ENCODE measurements at places on chromosomes 4 and X. TPM values are rescaled to one million over a fixed set of nuclear protein-coding genes. Genes with fewer than 3 reads are reported as not detected.

- DNase-seq: no peak
Measured at GRCh38 chr4:164846566-164846965, 30.4 kb upstream of the APELA start.

GRCh38 chrX:148337873-148338272 is 162.5 kb upstream of the AFF2 start:
- no peak for DNase-seq

- no peak for DNase-seq
Measured at GRCh38 chrX:39582976-39583375, 514.8 kb downstream of the BCOR start.

GRCh38 chr4:14143892-14144291 is 516.4 kb upstream of the BOD1L1 start:
- no peak for DNase-seq

- DNase-seq: no peak
Measured at GRCh38 chrX:51420610-51421009, 75.8 kb downstream of the NUDT11 start.

DNA sequence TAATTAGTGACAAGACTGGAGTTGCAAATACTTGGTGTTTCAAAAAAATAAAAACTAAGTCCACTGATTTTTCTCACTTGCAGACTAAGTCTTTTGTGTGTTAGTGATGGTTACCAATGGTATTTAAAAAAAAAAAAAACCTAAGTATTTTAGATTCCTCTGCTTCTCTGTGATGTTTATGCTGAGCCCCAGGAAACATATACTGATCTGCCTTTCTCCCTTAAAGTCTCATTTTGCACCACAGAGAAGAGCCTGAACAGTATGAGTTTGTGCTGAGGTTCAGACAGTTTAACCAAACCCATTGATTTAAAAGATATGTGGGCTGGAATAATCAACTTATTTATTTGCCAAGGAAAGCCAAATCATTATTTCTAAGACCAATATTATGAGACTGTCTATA is 1305.0 kb downstream of the PCDH18 start:
- no peak for DNase-seq

- DNase-seq: no peak
Measured at GRCh38 chrX:123189338-123189737, 5.3 kb downstream of the GRIA3 start.

GRCh38 chrX:133699023-133699728 is 283.9 kb upstream of the GPC4 start:
- DNase-seq: no peak

The ZCCHC12 gene
- 1.2 TPM for total RNA-seq

The TLR8 gene
- 0.34 TPM for total RNA-seq

All from esophagus muscularis mucosa (tissue), 4 donors.